Activated CD4-positive, alpha-beta T cell treated with anti-CD3 and anti-CD28 coated beads, Interleukin-2, amount 50 U/mL, for 48 hours (primary cell): ENCODE measurements at places on chromosomes 7 and 10.

GRCh38 chr10:130652544-130652943 lies 516.4 kb downstream of the GLRX3 start:
- no peak for DNase-seq

DNA sequence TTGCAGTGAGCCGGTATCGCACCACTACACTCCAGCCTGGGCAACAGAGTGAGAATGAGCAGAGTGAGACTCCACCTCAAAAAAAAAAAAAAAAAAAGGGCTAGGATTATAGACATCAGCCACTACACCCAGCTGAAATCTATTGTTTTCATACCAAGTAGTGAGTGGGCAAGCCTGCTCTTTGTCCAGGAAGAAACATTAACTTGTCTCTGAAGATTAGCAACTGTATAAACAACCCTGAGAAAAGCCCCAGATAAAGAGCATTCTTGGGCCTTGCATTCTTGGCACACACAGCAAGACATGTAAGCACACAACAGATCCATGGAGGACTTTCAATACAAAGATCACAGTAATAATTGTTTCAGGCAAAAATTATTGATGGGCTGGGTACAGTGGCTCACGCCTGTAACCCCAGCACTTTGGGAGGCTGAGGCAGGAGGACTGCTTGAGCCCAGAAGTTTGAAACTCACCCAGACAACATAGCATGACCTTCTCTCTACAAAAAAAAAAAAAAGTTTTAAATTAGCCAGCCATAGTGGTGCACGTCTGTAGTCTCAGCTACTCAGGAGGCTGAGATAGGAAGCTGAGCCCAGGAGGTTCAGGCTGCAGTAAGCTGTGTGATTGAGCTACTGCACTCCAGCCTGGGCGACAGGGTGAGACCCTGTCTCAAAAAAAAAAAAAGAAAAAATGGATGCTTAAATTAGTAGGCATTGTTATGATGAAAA lies 4.4 kb downstream of the PSPH start:
- DNase-seq = no peak

GRCh38 chr7:120988591-120989256 lies at the start of gene CPED1:
Gene CPED1, plus strand, starts transcription at chr7:120988711. Its CDS starts 911 bp downstream, at chr7:120989622.
- peak; percentile 33 for DNase-seq

GRCh38 chr7:157544226-157544625 lies 207.4 kb downstream of the DNAJB6 start:
- DNase-seq = no peak

- no peak for DNase-seq
These were observed 1.0 kb downstream of the UBTD1 start for GRCh38 chr10:97499561-97500296.

DNA sequence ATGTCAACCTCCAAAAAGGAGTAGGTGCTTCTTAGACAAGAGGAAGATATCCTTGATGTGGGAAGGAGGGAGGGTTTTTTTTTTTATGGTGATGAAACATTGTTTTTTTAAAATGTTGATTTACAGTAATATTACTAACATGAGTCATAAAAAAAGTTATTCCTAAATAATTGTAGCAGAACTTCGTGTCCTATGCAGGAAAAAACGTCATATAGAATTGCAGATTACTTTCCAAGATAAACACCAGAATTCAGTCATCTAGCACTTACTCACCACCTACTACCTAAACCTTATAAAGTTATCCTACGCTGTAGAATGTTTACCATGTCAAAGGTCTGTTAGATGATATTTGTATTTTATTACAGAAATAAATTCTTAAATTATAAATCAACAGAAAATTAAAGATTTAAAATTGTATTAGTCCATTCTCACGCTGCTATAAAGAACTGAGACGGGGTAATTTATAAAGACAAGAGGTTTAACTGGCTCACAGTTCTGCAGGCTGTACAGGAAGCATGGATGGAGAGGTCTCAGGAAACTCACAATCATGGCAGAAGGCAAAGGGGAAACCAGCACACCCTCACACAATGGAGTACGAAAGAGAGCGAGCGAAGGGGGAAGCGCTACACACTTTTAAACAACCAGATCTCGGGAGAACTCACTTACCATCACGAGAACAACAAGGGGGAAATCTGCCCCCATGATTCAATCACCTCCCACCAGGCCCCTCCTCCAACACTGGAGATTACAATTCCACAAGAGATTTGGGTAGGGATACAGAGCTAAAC lies 105.2 kb upstream of the NEBL start:
- no peak for DNase-seq

GRCh38 chr7:16563281-16564022 lies 36.8 kb downstream of the LRRC72 start:
- no peak for DNase-seq

DNA sequence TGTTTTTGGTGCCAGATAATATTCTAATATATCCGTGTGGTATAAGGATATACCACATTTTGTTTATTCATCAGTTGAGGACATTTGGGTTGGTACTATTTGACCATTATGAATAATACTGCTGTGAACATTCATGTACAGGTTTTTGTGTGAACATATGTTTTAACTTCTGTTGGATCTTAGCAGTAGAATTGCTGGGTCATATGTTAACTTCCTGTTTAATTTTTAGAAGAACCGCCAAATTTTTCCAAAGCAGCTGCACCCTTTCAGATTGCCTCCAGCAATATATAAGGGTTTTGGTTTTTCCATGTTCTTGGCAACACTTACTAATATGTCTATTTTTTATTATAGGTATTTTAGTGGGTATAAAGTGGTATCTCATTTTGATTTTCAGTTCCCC lies 22.8 kb downstream of the VPS26A start:
- DNase-seq = no peak
